ENCODE measurements at places on chromosomes 4 and X.
A peak's percentile ranks its signal among the peaks of the same experiment; 100 is the strongest.

DNA sequence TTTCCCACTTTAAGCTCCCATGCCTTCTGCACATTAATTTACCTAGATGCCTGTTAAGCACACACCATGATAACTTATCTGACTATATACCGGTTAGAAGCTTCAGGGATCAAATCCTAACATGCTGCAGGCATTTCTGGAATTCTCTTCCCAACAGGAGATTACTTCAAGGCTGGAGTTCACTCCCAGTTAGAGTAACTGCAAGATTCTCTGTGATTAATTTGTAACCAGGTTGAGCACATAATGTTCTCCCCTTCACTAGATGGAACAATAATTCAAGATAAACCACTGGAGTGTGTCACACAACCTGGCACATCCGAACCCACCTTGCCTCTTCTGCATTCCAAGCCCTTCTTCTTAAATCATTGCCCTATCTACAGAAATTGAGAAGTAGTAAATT is 11.8 kb upstream of the UGT2A3 start:
- DNase-seq: no peak

- no peak for DNase-seq
These were observed 84.4 kb downstream of the HTRA3 start for GRCh38 chr4:8353912-8354453.

GRCh38 chrX:78123190-78123589 is 16.3 kb downstream of the TAF9B start:
- DNase-seq: no peak

DNA sequence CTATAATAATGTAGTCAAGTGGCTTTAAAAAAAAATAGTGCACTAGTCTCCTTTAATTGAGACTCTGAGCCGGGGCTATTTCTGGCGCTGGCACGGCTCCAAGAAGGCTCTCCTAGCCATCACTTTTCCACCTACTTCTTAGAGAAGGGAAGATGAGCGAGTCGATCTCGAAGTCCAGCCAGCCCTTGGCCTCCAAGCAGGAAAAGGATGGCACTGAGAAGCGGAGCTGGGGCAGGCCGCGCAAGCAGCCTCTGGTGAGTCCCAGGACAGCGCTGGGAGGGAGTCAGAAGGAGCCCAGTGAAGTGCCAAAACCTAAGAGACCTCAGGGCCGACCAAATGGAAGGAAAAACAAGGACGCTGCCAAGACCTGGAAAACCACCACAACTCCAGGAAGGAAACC is 531.9 kb downstream of the MAGEB5 start:
- no peak for DNase-seq

- no peak for DNase-seq
These were observed 62.2 kb downstream of the DIPK2B start for GRCh38 chrX:45138525-45138924.

- no peak for DNase-seq
These were observed 29.5 kb upstream of the JAKMIP1 start for GRCh38 chr4:6229671-6230501.

DNA sequence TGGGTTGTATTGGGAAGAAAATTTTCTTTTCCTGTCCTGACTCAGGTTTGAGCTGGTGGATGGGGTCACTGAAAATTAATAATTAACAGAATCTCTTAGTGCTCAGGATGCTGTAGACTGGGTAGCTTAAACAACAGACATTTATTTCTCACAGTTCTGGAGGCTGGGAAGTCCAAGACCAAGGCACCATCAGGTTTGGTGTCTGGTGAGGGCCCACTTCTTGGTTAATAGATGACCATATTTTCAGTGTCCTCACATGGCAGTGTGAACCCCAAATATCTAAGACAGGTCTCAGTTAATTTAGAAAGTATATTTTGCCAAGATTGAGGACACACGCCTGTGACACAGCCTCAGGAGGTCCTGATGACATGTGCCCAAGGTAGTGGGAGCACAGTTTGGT is 31.1 kb downstream of the HERC6 start:
- no peak for DNase-seq

GRCh38 chr4:27057662-27058061 is 197.0 kb downstream of the STIM2 start:
- no peak for DNase-seq

DNA sequence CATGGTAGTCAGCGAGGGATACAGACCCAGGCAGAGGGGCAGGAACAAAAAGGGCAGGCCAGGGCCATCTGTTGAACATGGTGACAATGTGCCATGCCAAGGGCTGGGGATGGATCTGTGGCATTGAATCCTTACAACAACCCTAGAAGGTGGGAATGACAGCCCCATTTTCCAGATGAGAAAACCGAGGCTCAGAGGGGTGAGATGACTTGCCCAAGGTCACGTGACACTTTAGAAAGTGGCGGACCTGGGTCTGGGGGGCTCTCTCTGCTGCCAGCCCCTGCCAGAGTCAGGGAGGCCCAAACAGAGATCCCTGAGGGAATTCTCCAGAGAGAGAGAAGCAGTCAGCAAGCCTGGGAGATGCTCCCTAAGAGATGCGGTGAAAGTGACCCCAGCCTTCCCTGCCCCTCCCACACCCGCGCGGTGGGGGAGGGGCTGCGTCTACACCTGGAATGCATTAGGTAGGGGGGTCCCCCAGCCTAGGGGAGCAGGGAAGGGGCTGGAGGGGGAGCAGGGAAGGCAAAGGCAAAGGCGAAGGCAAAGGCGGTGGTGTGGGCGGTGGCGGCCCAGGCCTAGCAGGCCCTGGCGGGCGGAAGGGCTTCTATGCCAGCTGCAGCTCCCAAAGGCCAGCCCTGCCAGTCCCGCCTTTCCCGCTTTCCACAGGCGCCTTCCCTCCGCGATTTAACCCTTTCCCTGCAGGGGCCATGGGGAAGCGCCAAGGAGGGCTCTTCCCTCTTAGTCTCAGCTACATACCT is 13.0 kb downstream of the FGD1 start:
- peak; percentile 36 for DNase-seq

Measured in cerebellar cortex (tissue), 1 donor.